ENCODE measurements at places on chromosomes 7 and 10.

DNA sequence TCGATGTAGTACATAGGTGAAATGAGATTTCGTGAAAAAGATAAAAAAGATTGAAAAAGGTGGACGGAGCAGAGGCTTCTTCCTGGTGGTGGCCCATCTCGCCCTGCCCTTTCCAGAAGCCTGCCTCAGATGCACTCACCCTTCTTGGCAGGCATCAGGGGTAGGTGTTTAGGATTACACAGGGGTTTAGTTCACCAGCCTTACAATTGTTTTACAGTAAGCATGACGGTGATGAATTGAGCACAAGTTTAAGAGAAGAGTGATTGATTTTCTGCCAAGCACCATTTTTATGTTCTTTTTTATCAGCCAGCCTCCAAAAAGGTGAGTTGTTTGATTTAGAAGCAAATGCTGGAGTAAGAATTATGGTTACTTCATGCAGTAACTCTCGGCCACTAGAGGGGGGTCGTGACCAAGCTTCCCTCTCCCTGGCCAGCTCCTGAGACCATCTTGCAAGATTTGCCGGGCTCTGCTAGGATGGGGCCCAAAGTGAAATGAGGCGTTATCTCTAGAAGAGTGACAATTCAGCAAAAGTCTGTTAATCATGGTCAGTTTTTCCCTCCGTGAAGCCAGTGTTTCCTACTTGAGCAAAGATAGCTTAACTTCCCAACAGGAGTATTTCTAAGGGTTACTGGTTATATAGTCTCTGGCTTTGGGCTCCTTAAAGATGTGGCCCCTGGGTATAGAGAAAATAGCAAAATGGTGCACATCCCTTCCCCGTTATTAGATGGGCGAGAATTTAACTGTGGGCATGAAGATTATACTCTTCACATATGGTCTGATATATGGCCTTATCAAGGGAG lies 228.8 kb downstream of the BMPER start:
- no peak for DNase-seq

DNA sequence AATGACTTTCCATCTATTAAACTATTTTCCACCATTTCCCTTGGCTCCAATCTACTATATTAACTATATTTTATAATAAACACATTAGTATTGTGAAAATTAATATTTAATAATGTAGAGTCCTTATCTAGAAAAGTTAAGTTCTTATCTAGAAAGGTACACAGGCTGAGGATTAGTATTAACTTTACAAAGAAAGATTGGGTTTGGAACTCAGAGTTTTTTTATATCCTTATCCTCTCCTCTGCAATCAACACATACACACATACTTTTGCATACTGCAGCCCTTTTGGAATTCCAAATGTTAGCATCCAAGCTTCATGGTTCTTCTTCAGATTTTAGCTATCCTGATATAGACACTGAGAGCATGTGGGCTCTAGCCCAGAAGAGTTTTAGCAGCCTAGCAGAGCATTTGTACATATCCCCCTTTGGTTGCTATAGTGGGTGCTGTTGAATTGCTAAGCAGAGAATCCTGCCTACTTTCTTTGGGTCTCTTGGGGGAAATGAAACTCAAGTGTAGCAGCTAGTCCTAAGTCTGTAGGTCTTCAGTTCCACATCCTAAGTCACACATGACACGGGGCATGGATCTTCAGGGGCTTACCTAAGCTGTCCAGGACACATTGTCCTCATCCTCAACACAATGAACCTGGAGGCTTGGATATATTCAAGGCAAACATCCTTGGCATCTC lies 874.6 kb downstream of the LRMDA start:
- DNase-seq, result no peak

- DNase-seq, result no peak
Measured at GRCh38 chr10:130764651-130765050, 546.9 kb downstream of the TCERG1L start.

GRCh38 chr7:131190146-131190545 lies 137.5 kb upstream of the MKLN1 start:
- DNase-seq, result no peak

DNA sequence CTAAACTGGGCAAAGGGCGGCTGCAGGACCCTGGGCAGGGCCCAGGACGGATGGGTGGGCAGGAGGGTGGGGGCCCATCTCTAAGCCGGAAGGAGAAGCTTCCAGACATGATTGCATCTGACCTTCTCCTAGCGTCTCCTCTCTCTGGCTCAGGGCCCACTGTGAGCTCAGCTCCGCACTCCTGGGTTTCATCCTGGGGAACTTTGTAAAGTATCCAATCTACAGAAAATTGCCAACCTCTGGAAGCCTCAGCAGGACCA lies 8.8 kb upstream of the RET start:
- DNase-seq, result no peak

DNA sequence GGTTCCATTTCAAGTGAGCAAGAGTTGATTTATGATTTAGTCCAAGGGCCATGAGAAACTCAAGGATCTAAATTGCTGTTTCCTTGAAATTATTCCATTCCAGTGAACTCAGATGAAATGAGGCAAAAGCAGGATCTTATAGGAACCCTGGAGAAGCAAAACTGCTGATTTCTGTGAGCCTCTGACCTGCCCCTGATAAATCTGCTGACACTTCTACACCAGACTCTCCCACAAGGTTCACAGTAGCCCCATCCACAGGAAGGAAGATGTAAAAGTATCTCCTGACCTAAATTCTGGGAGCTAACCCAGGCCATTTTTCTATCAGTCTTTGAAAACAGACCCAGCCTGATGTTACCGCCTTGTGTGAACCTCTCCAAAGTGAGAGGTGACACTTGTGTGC lies 987.6 kb upstream of the AUTS2 start:
- DNase-seq, result no peak

GRCh38 chr7:115708013-115708341 lies 322.6 kb downstream of the TFEC start:
- DNase-seq, result no peak

DNA sequence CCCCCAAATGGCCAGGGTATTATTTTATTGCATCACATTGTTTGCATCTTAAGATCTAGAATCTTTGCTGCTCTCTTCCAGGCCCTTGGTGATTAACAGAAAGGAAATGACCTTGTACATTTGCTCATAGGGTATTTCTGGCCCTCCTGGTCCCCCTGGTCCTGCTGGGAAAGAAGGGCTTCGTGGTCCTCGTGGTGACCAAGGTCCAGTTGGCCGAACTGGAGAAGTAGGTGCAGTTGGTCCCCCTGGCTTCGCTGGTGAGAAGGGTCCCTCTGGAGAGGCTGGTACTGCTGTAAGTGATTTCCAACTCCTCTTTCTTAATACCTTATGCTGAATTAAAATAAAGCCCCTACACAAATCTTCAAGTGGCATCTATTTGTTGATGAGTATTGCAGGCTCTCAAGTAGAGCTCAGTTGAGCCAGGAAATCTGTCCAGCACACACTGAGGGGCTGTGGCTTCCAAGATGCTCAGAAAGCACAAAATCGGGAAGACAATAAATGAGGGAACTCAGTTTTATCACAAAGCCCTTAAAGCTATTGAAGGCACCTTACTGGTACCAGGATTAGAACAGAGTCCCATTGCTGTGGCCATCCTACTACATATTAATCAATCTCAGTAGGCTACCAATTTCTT lies 28.2 kb downstream of the COL1A2 start:
- no peak for DNase-seq

GRCh38 chr7:81111358-81111757 lies 192.5 kb upstream of the SEMA3C start:
- DNase-seq, result no peak

- no peak for DNase-seq
Measured at GRCh38 chr10:11832042-11832441, 8.9 kb downstream of the PROSER2 start.

Measured in NCI-H1930 (cell line).